Stimulated activated CD8-positive, alpha-beta memory T cell treated with anti-CD3 and anti-CD28 coated beads, Interleukin-7, amount 100 ng/mL, for 1 hour (primary cell): ENCODE measurements at places on chromosomes 1 and 21.

DNA sequence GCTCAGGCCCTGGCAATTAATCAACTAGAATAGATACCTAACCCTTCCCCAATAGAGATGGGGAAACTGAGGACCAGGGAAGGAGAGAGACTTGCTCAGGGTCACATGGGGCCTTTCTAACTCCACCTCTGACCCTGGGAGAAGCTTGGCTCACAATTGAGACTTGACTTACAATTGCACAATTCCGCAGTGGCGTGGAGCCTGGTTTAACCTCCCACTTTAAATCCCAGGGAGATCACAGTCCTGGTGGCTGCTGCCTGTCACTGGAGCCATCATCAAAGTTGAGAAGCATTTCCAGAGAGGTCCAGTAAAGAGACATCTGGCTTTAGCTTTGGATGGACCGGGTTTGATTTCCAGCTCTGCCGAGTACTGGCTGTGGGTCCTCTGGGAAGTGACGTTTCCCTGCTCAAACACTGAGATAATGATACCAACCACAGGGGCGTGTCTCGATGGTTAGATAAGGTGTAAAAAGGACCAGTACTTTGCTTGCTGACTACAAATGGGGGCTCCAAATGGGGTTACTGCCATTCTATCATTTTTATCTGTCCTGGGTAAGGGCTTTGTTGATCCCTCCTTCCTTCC is 39.3 kb downstream of the TRIM62 start:
- no peak for DNase-seq

DNA sequence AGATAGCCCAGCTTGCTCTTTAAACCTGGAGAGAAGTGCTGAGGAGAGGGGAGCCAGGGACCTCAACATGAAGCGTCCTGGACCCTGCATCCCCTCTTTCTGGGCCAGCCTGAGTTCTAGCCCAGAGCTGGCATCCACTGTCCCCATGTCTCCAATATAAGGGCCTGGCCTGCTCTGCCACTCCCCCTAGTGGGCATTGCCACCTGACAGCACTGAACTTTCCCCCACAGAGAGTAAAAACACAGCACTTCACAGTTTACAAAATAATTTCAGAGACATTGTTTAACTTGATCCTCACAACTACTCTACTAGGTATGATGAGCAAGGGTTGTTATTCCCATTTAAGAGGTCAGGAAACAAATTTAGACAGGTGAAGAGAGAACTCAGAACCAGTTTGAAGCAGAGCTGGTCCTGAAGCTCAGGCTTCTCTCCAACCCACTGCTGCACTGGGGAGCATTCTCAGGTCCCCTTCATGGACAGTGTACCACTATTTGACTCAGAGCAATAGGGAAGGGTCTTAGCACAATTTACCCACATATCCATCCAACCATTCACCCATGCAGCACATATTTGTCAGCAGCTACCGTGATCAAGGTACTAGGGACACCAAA is 151.2 kb downstream of the DMRTA2 start:
- no peak for DNase-seq

- no peak for DNase-seq
Observed at GRCh38 chr1:244710474-244711062, 57.6 kb downstream of the DESI2 start.

- no peak for DNase-seq
Observed at GRCh38 chr1:10456048-10456447, 6.2 kb downstream of the CORT start.

DNA sequence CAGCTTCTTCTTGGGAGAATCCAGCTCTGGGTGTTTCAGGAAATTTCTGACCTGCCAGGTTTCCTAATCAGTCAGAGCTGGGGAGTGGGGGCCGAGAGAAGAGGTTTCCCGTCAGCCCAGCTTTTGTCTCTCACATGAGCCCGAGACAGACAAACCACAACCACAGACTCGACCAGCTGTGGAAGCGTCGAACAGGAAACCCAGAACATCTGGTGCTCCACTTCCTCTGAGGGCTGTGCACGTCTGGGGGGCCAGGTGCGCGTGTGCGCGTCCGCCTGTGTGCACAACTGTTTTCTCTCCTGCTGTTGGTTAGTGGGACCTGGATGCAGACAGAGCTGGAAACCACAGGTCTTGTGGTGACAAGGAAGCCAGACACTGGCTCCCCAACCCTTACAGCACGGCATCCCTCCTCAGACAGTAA is 113.0 kb upstream of the SLC25A33 start:
- DNase-seq: peak; percentile 49

GRCh38 chr1:169031566-169032224 is 74.8 kb upstream of the ATP1B1 start:
- no peak for DNase-seq

GRCh38 chr1:203985044-203985443 is 87.9 kb upstream of the SOX13 start:
- no peak for DNase-seq

- DNase-seq: no peak
Observed at GRCh38 chr1:44696789-44697345, 22.4 kb downstream of the ARMH1 start.

DNA sequence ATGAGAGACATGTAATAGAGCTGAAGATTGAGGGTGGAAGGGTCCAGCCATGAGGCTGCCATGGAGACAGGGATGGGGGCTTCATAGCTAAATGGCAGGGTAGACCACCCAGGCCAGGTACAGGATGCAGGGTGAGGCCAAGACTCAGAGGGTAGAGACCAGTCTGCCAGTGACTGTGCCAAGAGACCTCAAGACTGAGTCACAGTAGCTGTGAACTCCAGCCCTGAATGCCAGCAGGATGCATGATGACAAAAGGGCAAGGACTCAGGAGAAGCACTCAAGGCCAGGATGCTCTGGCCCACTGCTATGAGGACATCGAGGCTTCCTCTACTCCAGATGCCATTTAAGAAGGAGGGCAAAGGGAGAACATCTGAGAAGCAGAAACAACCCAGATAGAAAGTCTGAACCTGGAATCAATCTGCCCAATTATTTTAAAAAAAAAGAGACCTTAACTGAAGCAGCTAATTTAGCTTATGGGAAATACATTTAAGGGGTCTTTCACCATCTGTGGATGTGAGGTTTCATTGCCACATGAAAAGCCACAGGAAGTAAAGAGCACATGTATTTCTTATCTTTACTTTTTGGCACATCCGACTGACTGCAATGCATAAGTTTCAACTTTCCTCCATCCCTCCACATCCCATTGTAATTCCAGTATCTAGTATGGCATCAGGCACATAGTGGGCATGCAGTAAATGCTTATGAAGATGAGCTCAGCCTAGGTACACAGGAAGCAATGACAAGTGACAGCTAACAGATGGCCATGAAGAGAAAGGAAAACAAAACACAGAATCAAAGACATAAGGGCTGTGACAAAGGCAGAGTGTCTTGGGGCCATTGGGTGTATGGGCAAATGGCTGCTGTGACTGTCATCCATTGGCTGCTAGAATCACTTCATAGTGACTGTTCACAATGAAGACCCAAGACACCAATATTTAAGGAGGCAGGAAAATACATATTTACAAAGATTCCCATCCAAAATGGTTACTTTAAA is 40.2 kb downstream of the SUSD4 start:
- no peak for DNase-seq

- peak; percentile 78 for DNase-seq
Observed at GRCh38 chr1:241519308-241520079, at the start of gene FH. TSS of gene FH (minus strand) at chr1:241519755. CDS start at chr1:241519722, 33 bp downstream.

DNA sequence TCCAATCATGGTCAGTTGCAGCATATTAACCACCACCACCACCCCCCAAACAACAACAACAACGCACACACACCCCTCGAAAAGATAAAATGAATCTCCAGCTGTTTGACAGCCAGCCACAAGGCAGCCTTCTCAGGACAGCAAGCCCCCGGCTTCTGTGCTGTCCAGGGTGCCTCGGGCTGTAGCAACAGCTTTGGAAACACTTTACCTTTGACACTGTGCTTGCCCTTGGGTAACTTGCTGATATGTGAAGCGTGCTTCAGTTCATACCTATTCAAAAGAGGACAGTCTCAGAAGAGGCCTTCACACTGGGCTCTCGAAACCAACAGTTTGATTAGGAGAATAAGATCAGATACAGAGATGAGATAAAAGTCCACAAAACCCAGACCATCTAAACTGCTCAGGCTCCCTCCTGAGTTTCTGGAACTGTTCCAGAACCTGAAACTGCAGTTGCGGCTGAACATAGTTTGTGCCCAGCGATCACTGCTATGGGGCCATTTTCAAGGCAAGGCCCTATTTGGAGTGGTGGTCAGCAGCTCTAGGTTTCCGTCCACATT is 44.9 kb downstream of the PARP1 start:
- no peak for DNase-seq
